T-helper 22 cell (primary cell): ENCODE measurements at places on chromosomes 6 and 20.

GRCh38 chr20:5621305-5621704 is 128.9 kb upstream of the SHLD1 start:
- no peak for DNase-seq

GRCh38 chr6:156432543-156432942 is 344.6 kb upstream of the ARID1B start:
- DNase-seq, result no peak

DNA sequence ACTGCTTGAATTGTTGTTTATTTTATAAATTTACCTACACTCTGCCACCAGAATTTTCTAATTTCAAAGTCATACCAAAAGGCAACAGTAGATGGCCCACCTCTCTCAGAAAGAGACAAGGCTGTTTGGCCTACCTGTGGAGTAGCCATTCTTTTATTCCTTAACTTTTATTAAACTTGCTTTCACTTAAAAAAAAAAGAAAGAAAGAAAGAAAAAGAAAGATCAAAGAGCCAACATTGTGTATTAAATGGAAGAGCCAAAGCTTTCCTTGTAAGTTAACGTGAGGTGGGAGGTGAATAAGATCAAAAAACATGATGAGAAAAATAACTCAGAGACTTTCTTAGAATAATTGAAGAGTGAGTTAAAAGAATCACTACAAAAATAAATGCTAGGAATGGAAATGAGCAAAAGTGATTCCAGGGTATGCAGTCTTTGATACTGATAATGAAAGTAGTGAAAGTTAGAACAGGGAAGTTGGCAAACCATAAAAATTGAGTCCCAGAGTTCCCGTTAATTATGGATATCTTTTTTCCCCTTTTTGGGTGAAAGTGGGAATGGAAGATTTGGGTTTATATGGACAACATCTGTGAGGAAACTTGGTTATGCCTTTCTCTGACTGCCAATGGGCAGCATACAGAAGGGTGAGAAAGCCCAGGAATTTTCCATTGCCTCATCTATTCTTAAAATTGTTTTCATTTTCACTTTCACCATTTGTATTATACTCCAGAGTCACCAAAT is 35.9 kb upstream of the MYB start:
- DNase-seq, result no peak

DNA sequence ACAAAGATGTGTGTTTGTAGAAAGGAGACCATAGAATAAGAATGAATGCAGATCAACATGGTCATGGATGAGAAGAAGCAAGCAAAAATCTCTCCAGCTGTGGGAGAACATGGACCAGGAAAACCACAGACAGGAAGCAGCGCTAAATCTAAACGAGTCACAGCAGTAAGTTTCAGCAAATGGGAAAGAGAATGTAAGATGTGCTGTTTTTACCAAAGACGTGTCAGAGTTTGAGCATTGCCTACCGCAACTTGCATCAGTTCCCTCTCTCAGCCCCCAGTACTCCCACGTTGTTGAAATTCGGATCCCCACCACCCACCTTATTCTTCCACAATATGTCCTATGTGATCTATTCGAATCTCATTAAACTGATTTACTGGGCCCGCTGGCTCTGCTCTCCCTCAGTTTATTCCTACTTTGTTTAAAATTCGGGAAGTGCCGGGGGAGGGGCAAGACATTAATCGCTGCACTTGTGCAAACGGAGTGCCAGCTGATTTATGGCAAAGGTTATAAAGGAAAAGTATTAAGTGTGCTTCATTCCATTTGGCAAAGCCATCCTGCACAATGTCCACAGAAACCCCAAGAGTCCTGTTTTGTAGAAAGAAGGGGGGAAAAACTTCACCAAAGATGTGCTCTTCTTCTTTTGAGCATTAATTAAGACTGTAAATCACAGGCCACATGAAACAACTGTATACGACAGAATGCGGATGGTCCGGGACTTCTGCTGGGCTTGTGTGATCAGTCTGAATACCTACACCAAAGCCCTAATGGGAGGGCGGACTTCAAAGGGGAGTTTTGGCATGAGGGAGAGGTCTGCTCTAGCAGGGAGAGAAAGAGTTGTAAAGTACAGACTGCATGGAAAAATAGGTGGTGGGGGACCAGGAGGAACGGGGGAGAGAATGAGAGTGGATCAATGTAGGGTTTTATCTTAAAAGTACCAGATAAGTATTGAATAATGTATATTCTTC is 59.1 kb upstream of the PRDM1 start:
- DNase-seq, result no peak

GRCh38 chr6:30129265-30130178 is 6.4 kb upstream of the TRIM40 start:
- DNase-seq, result no peak

DNA sequence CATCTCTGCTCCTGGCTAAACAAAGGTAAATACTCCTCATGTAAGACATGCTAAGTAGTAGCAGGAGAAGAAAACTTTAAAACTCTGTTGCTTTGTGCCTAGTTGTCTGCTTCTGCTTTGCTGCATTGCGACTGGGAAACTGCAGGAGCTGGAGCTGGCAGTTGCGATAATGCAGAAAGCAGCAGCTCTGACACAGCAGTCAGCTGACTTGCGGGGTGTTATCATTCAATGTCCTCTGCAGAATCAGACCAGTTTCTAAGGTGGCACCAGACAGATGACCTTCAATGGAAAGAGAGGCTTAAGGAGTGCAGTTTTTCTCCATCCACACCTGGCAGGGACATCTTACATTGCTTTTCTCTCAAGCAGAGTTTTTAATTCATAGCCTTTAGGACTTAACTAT is 69.9 kb upstream of the SOX4 start:
- DNase-seq, result no peak

GRCh38 chr6:157982102-157982562 is 469 bp downstream of the SYNJ2 start:
- peak; percentile 21 for DNase-seq

DNA sequence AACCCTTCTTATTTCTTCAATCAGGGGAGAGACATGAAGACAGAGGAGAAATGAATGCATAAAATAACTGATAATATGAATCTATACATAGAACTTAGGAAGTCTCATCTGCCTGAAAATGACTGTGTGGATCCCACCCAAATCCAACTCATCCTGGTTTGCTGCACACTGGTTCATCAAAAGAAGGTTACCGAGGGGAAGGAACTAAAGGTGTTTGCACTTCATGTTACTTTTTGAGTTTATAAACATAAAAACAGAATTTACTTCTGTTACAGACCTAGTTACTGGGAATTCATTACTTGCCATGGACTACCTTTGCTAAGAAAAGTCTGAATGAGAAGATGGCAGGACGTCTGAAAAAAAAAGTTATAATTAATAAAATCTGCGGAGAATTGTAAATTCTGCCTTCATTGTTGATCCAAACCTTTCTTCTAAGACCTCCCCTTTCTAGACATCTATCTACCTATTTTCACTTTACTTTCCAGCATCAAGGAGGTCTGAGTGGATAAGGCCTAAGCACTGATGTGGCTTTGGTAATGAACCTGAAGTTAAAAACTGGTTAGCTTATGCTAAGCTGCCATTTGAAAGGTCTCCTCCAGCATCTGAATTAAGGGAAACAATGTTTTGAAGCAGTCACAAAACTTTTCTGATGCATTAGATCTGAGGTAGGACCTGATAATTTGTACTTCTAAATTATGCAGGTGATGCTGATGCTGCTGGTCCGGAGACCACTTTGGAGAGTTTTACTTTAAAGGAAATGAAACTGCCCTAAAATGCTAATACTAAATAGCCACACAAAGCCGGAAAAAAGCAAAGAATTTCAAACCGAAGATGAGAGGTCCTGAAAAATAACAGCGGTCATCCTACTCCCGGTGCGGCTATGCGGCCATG is 84.0 kb downstream of the HFE start:
- no peak for DNase-seq

- DNase-seq, result no peak
Measured at GRCh38 chr20:5843054-5843592, 92.9 kb downstream of the SHLD1 start.

GRCh38 chr6:46776070-46776712 is 17.0 kb upstream of the MEP1A start:
- DNase-seq, result no peak

DNA sequence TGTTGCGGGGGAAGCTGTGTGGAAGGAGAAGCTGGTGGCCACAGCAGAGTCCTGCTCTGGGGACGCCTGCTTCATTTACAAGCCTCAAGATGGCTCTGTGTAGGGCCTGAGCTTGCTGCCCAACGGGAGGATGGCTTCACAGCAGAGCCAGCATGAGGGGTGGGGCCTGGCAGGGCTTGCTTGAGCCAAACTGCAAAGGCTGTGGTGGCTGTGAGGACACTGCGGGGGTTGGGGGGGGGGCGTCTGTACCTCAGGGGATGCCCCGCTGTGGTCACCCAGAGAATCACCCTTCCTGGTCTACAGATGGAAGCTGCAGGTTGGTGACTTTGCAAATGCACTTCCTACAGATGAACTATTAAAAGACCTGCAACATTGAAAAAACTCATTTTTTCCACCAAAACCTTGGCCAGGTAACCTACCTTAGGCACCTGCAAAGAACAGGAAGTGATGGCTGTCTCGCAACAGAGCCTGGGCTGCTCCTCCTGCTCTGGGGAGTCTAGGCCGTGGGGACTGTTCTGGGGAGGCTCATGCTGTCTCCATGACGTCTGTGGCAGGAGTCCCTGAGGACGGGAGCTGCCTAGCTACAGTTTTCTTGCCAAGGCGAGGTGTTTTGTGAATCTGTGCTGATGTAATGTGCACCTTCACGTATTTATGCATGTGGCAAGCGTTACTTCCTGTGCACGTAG is 7.3 kb downstream of the NPBWR2 start:
- DNase-seq, result no peak

DNA sequence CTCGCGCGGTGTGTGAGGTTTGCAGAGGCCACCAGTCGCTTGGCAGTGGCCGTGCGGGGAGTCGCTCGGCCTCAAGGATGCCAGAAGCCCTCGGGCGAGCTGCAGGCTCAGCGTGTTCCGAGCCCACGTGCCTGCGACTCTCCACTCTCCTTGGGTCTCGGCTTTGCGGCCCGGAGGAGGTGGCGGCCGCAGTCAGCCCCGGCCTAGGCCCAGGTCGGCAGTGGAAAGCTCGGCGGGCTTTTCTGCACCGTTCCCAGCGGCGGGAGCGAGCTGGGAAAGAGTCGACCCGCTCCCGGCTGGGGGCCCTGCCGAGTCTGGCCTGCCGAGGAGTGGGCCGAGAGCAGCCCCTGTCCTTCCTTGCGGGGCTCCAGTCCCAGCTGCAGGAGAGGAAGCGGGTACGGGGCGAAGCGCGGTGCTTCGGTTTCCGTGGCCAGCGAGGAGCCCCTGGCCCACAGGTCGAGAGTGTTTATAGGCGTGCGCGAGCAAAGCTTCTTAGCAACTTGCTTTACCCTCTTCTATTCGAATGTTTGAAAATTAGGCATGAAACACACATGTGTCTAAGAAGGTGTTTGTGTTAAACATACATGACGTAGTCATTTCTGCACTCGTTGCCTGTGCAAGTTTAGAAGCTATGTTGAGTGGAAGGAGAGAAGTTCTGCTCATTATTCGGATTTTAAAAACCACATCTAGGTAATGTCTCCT is 5.6 kb downstream of the FOXC1 start:
- no peak for DNase-seq

GRCh38 chr20:18001131-18001921 is 32.5 kb downstream of the MGME1 start:
- DNase-seq, result no peak

GRCh38 chr6:159490298-159490937 is 202.6 kb downstream of the SOD2 start:
- no peak for DNase-seq

GRCh38 chr20:47296950-47297349 is 59.5 kb downstream of the ZMYND8 start:
- DNase-seq, result no peak

GRCh38 chr20:5844063-5844681 is 94.0 kb downstream of the SHLD1 start:
- peak; percentile 52 for DNase-seq

DNA sequence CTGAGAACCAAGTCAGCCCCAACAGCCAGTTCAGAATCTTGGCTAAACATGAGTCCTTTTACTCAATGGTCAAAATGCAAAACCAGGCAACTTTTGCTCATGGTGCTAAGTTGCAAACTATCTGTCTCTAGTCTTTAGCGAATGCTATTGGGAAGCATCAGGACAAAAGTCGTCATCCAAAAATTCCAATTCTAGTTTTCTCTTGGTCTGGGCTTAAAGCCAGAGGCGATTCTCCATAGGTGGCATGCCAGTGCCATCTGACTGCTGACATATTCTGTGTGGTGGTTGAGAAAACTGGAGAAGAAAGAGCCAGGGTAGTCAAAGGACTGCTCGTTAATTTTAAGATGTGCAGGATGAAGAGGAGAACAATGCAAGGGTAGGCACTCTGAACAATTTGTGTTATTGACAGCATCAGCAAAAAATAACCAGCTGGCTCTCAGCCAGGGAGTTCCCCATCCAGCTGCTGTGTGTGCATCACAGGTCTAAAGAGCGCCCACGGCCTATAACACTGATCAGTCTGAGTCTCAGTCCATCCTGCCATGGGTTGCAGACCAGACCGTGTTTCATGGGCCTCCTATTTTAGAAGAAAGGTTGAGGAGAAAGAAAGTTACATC is 313.6 kb downstream of the ALDH8A1 start:
- peak; percentile 6 for DNase-seq
